ENCODE measurements at places on chromosomes 2 and 18.

- no peak for DNase-seq
These were observed 1723.5 kb upstream of the LRRTM1 start for GRCh38 chr2:82027921-82028615.

- no peak for DNase-seq
These were observed 8.5 kb downstream of the PSMD14 start for GRCh38 chr2:161316701-161317100.

DNA sequence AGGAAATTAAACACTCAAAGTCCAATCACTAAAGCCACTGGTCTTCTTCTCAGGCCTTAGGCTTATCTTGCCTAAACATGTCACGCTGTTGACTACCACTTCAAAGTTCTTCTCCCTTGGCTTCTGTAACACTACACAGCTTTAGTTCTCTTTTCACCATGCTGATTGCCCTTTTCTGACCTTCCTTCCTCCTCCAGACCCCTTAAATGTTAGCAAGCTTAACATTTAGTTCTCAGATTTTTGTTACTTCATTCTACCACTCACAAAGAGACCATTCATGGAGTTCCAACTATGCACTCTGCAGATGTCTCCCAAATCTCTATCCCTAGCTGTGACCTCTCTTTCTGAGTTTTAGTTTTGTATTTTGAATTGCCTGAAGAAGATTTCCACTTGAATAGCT lies 64.4 kb downstream of the TTC21B start:
- no peak for DNase-seq

- peak; percentile 20 for DNase-seq
These were observed 145.2 kb downstream of the MGAT5 start for GRCh38 chr2:134399096-134399495.

DNA sequence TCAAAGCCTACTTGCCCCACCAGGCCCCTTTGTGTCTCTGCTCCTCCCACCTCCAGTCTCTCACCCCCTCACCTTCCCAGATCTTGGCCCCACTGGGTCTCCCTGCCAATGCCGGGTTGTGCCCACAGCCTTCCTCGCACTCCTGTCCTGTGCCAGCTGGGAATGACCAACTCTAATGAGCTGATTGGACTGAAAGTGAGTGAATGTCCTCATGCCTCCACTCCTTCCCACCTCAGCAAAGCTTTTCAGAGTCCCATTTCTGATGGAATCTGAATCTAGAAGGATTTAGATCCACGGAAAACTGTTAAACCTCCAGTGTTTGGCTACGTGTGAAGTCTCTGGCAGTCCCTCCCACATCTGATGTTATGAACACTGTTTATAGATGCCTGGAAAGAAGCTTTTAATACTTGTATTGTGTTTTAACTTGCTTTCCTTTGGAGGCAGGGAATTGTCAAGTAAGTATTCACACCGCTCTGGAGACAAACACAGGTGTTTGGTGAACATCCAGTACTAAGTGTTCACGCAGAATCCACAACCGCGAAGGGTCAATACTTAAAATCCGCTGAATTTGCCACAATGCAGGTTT lies 103.9 kb downstream of the RTN4 start:
- no peak for DNase-seq

GRCh38 chr2:177291701-177292100 lies 27.2 kb upstream of the NFE2L2 start:
- DNase-seq, result no peak

DNA sequence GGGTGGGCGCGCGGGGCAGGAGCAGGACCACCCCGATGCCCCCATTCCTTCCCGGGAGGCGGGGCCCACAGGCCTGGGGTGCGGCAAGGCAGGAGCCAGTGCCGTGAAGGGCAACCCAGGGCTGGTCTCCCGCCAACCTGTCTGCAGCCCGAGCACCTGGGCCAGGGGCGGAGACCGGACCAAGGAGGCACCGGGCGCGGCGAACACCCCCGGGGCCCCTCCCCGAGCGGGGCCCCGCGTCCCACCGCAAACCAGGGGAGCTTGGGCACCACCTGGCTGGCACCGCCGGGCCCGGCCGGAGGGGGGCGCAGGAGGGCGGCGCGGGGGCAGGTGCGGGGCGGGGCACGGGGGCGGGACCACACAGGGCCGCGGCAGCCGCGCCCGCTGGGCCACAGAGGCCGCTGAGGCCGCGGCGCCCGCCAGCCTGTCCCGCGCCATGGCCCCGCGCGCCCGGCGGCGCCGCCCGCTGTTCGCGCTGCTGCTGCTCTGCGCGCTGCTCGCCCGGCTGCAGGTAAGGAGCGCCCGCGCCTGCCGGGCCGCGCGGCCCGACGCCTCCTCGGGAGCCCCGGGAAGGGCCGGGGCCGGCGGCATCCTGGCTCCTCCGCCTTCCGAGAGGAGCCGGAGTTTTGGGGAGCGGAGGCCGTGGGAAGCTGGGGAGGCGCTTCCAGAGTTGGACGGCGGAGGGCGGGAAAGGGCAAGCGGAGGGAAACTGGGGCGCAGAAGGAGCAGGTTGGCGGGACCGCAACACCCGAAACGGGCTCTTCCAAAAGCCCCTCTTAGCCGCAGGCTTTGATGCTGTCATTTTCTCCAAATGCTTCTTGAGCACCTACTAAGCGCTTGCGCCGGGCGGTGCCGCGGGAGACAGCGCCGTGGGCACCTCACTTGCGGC lies at the start of gene TNFRSF11A:
TNFRSF11A (plus strand) TSS at position 394 of the 889 bp plus-strand sequence; CDS start at position 437, 43 bp downstream.
- DNase-seq, result no peak

DNA sequence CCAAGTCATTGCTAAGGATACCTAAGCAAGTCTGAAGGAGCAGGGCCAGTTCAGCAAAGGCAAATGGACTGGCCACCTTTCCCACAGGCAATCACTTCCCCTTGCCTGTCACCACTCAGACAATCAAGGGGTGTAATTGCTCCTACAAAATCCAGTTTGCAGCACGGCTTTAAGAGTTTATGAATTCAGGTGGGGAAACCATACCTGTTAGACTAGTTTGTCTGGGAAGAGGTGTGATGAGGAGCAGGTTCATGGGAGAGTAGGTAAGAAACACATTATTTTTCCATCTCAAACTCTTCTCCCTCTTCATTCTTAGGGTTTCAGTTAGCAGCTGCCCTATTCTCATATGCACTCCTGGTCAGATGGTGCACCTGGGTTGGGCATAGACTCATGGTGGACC lies 102.5 kb downstream of the EVA1A start:
- DNase-seq, result no peak

DNA sequence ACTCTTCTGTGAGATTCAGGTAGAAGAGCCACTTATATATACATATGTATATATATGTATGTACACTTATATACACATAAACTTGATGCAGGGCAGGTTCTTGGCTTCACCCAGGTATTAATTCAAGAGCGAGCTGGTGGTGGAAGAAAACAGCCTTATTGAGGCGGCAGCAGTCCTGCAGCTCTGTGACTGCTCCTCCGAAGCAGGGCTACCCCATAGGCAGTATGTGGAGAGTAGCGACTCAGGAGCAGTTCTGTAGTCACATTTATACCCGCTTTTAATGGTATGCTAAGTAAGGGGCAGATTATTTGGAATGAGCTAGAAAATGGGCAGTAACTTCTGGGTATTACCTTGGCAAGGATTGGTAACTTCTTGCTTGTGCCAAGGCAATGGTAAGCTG lies 280.6 kb upstream of the TFPI start:
- no peak for DNase-seq

DNA sequence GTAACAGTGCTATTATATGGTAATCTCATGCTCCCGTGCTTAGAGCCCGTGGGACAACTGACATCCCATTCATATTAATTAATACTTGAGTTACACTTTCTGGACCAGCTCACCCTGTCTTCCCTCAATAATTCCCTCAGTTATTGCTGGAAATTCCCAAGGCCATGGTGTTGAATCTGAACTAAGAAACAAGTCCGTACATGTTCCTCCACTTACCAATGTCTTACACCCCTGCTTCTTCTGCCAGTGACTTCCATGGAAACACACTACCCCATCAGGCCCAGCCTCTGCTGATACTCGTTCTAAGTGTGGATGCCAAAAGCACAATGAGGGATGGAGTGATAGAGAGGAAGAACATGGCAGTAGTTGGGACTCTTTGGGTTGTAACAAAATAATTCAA lies 193.7 kb downstream of the RND3 start:
- no peak for DNase-seq

DNA sequence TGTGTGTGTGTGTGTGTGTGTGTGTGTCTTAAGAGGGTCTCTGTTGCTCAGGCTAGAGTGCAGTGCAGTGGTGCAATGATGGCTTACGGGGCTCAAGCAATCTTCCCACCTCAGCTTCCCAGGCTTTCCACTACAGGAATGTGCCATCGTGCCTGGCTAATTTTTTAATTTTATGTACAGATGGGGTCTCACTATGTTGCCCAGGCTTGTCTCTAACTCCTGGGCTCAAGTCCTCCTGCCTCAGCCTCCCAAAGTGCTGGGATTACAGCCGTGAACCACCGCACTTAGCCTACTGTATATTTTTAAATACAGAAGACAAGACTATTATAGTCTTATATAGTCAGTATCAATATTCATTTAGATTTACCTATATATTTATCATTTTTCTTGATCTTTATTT lies 220.1 kb upstream of the STON1 start:
- no peak for DNase-seq

DNA sequence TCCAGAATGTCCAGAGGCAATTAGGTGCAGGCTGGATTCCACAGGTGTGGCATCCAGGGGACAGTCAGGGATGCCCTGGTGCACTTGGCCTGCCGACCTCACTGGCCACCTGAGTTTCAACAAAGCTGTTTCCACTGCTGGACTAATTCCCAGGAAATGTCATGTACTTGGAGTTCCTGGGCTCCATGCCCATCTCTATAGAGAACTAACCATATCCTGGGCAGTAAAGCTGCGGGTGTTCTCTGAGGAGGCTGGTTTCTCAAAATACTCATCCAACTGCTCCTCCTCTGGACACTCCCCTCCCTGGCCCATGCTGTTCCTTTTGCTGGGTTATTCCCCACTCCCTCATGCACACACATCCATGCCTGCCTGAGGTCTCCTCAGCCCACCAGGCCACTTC lies 161.9 kb upstream of the SKOR2 start:
- peak; percentile 6 for DNase-seq

- DNase-seq, result no peak
These were observed 43.5 kb downstream of the TMEM163 start for GRCh38 chr2:134675314-134675713.

DNA sequence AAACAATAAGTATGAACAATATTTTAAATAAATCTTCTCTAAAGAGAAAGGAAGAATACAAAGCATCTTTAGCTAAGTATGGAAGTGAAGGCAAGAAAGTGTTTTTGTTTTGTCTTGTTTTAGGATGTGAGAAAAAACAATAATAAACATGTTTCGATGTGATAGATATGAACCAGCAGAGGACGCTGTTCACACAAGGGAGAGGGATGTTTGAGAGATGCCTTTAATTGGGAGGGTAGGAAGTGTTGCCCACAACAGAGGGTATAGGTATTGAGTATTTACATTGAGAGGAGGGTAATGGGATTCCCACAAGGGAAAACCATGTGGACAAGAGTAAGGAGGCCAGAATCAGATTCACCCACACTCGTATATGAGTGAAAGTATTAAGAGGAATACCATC lies 55.1 kb downstream of the CDH19 start:
- no peak for DNase-seq

DNA sequence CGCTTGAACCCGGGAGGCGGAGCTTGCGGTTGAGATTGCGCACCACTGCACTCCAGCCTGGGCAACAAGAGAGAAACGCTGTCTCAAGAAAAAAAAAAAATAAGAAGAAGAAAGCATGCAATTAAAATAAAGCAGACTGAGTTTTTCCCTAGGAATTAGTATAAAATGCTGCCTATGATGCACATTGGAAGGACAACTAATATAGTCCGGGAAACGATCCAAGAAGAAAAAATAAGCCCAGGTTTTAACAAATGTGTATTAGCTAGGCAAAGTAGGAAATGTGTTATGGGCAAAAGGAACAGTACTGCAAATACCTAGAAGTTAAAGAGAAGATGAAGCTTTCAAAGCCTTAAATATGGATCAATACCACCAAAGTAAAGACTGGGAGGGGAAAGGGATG lies 64.0 kb downstream of the SPIRE1 start:
- peak; percentile 36 for DNase-seq

- no peak for DNase-seq
These were observed 179.1 kb downstream of the ANKRD44 start for GRCh38 chr2:197131558-197131855.

- DNase-seq, result no peak
These were observed 40.3 kb downstream of the AP1S3 start for GRCh38 chr2:223797037-223797436.

DNA sequence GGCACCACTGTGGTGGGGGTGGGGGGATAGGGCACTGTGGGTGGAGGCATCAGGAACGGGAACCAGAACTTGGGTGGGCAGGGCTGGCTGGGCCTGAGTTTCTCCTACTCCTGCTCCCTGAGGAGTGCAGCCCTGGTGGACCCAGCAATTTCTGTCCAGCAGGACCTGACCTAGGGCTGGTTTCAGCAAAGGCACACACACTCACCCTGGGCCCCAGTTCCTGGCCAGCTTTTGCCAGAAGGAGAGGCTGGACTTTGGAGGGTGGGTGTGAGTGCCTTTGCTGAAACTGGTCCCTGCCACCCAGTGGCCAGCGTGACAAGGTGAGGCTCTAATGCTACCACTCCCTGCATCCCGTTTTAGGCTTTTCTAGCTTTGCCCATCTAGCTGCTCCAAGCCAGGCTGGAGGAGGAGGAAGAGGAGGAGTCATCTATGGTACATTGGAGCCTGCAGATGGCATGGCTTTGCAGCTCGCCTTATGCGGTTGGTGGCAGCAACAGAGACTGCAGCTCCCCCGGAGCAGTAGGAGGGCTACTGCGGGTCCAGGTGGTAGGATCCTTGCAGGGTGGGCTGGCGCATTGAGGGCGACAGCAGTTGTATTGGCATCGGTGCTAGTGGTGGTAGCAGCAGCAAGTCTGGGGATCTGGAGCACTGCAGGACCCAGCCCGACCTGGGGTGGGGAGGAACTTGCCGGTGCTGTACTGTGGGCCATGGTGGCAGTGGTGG lies 40.4 kb upstream of the IMP4 start:
- DNase-seq, result no peak

- no peak for DNase-seq
These were observed 99.6 kb downstream of the DGKD start for GRCh38 chr2:233453916-233454315.

DNA sequence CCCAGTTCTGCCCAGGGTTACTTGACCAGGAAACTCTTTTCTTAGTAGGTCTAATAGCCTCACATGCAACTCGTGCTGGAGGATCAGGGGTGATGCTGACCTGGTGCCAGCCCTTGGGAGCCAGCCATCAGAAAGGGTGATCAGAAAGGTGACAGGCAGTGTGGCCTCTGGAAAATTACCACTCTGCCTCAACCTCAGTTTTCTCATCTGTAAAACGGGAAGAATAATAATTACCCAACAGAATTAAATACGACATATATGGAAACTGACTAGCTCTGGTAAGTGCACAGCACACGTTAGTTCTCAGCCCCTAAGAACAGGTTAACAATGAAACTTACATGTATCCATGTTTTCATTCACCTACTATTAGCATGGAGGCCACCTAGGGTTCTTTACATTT lies 157.6 kb downstream of the EN1 start:
- DNase-seq, result no peak

GRCh38 chr2:238742066-238742465 lies 105.8 kb upstream of the TWIST2 start:
- no peak for DNase-seq

GRCh38 chr2:134023854-134024253 lies 230.0 kb upstream of the MGAT5 start:
- DNase-seq, result no peak

GRCh38 chr2:197647961-197648690 lies 27.3 kb downstream of the RFTN2 start:
- DNase-seq, result peak; percentile 15

- DNase-seq, result no peak
These were observed 73.5 kb upstream of the NEDD4L start for GRCh38 chr18:57970356-57971095.

All from fibroblast of skin of right quadriceps (primary cell).